ENCODE measurements at places on chromosomes 11 and 22.

DNA sequence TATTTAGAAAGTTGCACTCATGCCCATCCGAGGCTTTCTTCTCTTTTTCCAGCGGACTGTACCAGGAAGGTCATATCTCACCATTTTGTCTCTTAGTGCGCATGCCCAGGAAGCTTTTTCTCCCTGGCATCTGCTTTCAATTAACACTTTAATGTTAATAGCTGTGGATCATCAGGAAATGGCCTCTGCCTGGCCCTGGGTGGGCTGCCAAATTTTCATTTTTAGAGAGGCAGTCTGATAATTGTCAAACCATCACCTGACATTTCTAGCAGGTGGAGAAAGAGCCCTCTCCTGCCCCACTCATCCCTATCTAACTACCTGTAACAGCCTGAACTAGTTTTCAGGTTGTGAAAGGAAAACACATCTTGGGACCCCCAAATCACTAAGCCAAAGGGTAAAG, 257.4 kb upstream of the LRRC4C start:
- DNase-seq: no peak

GRCh38 chr11:8013833-8014232, 26.7 kb downstream of the EIF3F start:
- no peak for DNase-seq

GRCh38 chr11:23206741-23207336, 346.6 kb upstream of the CCDC179 start:
- no peak for DNase-seq

DNA sequence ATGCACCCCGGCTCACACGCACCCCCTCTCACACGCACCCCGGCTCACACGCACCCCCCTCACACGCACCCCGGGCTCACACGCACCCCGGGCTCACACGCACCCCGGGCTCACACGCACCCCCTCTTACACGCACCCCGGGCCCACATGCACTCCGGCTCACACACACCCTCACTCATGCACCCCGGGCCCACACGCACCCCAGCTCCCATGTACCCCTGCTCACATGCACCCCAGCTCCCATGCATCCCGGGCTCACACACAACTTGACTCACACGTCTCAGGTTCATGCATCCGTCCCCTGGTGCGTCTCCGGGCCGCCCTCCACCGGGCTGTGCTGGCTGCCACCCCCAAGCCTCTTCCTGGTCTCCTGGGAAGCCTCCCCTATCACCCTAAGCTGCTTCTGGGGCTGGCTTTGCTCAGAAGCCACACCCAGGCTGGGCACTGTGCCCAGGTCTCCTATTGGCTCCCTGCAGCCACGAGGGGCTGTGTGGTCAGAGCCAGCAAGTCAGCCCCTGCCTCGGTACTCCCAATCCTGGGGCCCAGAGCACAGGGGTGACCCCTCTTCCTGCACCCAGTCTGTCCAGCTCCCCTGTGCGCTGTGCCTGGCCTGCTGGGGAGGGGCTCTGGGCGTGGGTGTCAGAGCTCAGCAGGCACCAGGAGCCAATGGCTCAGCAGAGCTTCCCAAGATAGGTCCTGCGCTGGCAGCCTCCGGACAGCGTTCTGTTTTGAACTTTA, 16.9 kb downstream of the TSPAN4 start:
- DNase-seq: no peak

DNA sequence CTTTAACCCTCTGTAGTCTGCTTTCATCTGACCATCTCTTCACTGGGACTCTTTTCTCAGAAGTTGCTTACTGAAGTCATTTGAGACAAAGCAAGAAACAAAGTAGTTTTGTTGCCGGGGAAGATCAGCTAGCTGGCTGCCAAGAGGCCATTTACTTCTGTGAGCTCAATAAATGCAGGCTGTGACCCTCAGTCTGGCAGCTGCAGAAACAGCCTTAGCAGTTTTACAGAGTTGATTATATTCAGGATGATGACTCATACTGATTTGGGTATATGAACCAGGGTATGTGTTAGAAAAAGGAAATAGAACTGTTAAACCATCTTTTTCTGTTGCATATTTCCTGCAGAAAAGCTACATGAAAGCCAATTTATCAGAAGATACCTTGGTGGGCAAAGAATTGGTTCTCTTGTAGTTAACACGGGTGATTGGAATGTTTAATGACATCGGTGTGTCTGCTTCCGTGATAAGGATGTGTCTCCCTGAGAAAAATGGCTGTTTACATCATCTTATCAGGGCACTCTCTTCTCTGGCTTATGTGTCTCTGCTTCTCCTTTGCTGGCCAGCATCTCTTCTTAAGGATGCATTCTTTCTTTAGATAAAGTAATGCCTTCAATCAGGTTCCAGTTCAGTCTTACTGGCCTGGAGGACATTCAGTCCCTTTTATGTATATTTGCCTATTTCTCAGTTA, 18.5 kb downstream of the FIBIN start:
- DNase-seq: no peak

GRCh38 chr11:88421530-88421929, 84.0 kb upstream of the CTSC start:
- peak; percentile 91 for DNase-seq

DNA sequence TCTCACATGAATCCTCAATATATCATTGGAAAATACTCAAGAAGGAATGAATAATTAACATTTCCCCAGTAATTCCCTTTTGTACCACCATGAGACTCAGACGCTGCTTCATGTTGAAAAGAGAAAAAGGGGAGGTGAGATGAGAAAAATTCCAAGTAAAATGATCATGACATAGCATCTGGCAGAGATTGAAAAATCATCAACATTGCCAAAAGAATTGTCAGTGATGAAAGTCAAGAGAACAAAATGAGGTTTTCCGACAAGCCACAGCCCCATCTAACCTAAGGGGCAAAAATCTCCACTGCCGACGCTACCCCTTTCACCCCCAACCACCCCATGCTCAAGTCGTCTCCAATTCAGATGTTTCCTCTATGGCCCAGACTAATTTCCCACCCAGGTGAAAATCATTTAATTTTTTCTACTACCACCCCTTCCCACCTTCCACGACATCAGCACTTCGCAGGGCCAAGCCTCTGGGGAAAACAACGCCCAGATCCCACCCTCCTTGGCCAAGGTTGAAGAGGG, 1.2 kb downstream of the RAB6A start:
- no peak for DNase-seq

- no peak for DNase-seq
Measured at GRCh38 chr11:94154095-94154856, 25.6 kb downstream of the PANX1 start.

GRCh38 chr22:30538280-30538679, 8.3 kb downstream of the SEC14L6 start:
- no peak for DNase-seq

DNA sequence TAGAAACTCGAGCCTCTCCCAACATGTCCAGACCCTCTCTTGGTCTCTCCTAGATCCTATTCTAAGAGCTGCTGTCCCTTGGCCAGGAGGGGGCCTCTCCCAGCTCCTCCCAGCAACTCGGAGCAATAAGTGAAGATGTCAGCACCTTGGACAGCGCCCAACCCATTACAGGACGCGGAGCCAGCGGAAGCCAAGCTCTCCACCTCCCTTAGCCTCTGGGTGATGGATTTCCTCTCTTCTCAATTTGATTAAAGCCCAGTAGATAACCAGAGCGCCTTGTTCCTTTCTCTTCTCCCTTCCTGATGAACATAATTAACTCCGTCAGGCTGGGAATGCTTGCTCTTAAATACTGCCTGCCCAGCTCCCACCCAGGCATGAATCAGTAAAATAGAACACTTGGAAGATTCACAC, 26.2 kb upstream of the TPBGL start:
- DNase-seq: peak; percentile 33

DNA sequence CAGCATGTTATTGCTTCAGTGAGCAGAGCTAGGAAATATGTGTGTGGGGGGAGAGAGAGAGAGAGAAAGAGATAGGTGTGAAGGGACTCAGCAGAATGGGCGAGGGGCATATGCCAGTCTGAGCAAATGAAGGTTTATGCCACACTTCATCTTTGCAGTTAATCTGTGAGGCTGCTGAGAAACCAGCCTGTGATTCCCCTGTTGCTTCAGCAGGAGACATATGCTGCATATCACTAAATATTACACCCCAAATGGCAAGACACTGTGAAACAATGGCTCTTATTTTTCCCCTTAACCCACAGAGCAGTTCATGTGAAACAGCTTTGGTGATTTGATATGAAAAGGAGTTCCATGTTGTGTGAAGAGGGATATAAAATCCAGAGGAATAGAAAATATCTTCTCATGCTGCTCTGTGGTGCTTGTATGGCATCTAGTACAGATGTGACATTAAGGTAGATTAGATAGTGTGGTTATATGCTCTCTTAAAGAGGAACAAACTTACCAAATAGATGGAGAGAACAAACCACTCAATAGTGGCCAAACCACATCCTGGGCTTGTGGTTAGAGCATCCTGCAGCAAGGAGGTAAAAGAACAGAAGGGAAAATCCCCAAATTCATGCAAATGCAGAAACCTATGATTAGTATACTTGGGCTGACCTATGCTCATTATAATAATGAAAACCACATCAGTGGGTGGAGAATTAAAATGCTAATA, 864.2 kb downstream of the FAM181B start:
- peak; percentile 68 for DNase-seq

- no peak for DNase-seq
Measured at GRCh38 chr11:27456140-27456794, 16.3 kb downstream of the LGR4 start.

DNA sequence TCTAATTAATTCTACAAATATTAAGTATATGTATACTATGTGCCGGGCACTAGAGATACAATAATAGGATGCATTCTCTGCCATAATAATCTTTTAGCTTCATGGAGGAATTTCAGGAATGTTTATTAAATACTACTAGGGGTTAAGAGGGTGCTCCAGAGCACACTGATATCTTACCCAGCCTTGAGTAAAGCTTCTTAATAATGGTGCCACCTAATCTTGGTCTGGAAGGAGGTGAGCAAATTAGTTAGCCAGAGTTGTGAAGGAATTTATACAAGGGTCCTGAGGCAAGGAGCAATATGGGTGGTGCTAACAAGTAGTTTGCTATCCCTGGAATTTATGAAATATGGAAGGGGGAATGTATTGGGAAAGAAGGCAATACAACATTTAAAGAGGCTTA, 21.7 kb downstream of the ELP4 start:
- DNase-seq: no peak

DNA sequence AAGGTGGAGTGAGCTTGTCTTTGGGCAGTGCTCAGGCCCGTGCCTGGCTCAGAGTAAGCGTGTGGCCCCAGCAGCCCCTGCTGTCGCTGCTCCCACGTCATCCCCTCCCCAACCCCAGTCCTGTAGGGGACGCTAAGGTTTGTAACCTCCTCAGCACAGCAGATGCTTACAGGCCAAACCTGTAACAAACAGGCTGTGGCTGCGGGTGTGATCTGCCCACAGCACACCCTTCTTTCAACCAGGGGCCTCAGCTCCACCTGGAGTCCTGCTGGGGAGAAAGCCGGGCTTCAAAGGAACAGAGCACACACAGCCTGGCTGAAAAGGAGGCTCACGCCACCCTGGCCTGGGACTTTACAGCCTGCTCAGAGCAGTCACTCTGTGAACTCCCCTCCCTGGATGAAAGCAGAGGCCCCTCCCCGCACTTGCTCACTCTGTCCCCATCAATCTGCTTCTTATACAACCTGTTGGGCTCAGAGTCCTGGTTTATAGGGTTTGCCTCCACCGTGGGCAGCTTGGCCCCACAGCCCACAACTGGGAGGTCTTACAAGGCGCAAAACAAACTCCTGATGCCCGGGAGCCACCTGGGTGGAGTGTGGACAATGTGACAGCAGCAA, 54.3 kb downstream of the SCUBE1 start:
- no peak for DNase-seq

DNA sequence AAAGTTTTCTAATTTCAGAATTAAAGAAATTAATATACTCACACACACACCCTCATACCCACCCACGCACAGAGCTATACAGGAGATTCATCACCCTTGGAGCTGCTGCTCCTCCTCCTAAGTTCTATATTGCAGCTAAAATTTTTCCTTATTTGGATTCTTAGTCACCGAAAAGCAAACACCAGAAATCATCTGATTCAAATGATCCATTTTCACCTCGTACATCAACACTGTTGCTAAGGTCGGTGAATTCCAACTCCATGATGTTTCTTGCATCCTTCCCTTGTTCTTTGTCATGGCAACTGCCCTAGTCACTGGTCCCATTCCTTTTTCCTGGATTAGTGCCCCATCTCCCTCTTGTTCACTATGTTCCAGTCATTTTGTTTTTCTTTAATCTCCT, 286.2 kb downstream of the GRM5 start:
- DNase-seq: no peak

- no peak for DNase-seq
Measured at GRCh38 chr11:75602951-75603350, 40.9 kb downstream of the SERPINH1 start.

DNA sequence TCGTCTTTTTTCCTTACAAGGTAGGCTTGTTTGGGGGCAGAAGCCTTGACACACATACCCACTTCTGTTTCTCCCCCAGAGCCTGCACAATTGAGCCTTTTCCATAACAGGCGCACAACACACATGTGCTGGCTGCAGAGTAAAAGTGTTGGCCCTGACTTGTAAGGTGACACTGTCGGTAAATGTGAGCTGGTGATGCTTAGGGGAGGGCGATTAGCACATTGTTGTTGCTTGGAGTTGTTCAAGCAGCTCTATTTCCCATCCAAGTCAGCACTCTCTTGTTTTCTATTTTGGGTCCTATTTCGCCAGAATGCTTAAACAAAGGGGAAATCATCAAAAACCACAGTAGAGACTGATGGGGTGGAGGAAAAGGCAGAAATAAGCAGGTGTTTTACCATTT, 51.9 kb upstream of the PTPRJ start:
- DNase-seq: no peak

DNA sequence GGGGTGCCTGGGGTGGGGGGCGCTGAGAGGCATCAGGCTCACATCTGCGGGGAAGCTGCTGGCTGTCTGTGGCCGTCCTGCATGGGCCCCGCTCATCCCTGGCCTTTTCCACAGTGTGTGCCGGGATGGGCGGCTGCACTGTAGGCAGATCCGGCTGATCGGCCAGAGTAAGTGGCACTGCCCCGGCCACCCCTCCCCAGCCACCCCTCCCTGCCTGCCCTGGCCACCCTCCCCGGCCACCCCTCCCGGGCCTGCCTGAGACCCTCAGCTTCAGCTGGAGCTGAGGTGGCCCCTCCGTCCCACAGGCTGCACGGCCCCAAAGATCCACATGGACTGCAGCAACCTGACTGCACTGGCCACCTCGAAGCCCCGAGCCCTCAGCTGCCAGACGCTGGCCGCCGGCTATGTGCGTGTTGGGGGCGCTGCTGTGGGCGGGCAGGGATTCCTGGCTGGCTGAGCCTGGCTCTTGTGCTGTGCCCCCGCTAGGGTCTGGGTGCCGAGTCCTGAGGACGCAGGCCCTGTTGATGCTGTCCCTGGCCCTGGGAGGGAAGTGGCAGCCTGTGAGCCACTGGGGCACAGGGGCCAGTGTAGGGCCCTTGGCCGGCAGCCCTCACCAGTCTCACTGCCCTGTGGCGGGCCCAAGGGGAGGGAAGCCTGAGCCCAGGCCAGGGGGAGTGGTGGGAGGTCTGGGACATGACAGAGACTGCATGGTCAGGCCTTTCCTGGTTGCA, 10.9 kb downstream of the MUC2 start:
- DNase-seq: peak; percentile 5
